Lower lobe of right lung (tissue), 2 donors: ENCODE measurements at places on chromosomes 1 and 21.

GRCh38 chr1:29635501-29636263, 399.4 kb downstream of the PTPRU start:
- no peak overlapping the region for H3K4me3 ChIP-seq
- H3K4me1 ChIP-seq, result no peaks in the 10 kb centered on the region

DNA sequence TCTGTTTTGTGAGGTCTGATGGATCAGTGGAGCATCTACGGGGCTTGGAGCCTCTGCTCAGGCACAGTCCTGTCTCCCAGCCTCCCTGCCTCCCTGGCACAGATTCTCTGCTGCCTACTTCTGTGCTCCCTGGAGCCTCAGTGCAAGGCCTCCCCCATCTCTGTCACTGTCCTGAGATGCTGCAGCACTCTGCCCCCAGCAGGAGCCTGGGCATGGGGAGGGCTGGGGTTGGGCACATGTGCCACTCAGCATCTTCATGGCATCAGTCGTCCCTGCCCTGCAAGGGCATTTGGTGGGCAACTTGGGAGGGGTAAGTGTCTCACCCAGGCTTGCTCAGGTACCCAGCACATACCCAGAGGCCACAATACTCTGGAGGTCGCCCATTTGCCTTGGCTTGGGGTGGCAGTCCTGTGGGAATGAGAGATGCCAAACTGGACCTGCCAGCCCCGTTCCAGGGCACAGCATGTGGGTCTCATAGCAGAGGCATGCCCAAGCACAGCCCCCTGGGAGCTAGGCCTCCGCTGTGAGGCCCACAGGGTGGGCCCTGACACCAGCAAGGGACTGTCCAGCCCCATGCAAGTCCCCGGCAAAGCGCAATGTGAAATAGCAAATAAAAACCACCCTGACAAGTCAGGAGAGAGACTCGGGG, 28.7 kb downstream of the PADI3 start:
- H3K4me3 ChIP-seq, result no peak overlapping the region
- no peak overlapping the region for H3K27ac ChIP-seq
- peaks cover 24% of the 10 kb centered on the region for H3K27me3 ChIP-seq
- no peaks in the 10 kb centered on the region for H3K4me1 ChIP-seq
- H3K36me3 ChIP-seq, result no peaks in the 10 kb centered on the region

DNA sequence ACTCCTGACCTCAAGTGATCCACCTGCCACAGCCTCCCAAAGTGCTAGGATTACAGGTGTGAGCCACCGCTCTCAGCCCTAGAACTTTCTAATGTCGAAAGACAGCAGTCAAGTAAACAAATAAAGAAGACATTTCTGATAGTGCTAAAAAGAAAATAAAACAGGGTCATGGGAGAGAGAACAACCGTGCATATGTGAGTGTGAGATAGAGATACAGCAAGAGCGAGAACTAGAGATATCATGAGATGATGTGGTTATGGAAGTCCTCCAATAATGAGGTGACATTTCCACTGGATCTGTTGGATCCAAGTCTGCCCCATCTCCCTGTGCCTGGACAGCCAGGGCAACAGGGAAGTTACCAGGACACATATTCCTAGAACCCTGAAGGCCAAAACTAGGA, 4.6 kb upstream of the TENT5B start:
- no peak overlapping the region for H3K27ac ChIP-seq
- no peak overlapping the region for H3K4me3 ChIP-seq
- no peak for DNase-seq

- H3K27me3 ChIP-seq, result no peaks in the 10 kb centered on the region
- no peaks in the 10 kb centered on the region for H3K4me1 ChIP-seq
- no peak overlapping the region for H3K27ac ChIP-seq
- no peaks in the 10 kb centered on the region for H3K36me3 ChIP-seq
- H3K4me3 ChIP-seq, result no peak overlapping the region
These were observed 38.4 kb downstream of the VAV3 start for GRCh38 chr1:107926436-107927080.

DNA sequence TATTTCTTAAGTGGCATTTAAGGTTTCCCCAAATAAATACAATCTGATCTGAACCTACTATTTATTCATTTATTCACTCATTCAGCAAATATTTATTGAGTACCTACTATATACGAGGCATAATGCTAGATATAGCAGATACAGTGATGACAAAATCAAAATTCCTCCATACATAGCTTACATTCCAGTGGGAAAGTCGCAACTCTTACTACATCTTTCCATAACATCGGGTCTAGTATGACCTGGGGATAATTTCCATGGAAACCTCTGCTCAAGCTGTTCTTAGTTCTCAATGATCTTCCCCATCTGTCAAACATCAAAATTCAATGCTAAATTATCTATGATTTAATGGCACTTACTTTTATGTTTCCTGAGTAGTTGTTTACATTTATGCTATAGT, 70.8 kb upstream of the PRKACB start:
- peaks cover 5% of the 10 kb centered on the region for H3K4me1 ChIP-seq
- no peaks in the 10 kb centered on the region for H3K27me3 ChIP-seq
- H3K4me3 ChIP-seq, result no peak overlapping the region
- no peaks in the 10 kb centered on the region for H3K36me3 ChIP-seq
- no peak overlapping the region for H3K27ac ChIP-seq

- H3K27me3 ChIP-seq, result no peaks in the 10 kb centered on the region
- DNase-seq, result no peak
- no peak overlapping the region for H3K4me3 ChIP-seq
These were observed 57.4 kb downstream of the KCNK1 start for GRCh38 chr1:233671286-233671685.
